ENCODE measurements at places on chromosomes 6 and 20.

DNA sequence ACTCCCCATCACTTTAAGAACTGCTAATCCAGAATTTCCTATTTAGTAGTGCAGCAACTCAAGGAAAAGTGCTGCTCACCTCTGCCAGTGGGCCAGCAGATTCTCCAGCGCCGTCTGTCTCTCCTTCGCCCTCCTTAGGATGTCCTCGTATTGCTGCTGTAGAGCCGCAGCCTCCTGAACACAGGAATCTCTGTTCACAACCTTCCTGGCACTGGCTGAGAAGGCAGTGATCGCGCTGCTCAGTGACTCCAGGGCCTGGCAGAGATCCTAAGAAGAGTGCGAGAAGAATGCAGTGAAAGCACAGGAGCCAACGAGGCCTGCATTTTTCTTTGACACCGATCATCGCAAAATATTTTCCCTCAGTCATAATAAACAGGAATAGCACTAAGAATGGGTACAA is 209.0 kb downstream of the SYNE1 start:
- DNase-seq, result no peak

- no peak for DNase-seq
These were observed 34.6 kb upstream of the CALHM6 start for GRCh38 chr6:116426551-116426950.

DNA sequence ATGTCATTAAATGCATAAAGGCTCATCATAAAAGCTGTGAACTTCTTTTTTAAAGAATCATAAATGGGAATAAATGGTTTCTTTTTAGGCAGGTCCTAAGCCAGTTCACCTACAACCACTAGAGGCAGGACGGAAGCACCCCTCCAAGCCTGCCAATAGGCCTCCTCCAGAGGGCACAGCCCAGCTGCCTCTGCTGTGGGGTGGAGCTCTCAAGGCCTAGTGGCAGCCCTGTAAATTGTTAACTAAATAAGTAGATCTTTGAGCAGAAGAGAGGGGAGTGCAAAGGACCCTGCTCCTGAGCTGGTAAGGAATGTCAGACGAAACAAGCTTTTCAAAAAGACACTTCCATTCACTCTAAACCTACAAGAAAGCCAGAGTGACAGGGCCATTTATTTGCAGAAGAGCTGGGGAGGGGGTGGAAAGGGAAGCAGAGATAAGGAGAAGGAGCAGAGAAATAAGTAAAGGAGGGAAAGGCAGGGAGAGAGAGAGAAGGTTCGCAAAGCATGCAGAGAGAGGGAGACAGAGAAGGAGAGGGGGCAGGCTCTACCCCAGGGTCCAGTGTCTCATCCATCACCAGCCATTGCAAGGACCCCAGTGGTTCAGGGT is 18.0 kb upstream of the MAFB start:
- DNase-seq, result peak; percentile 71

GRCh38 chr6:129719692-129720091 is 9.7 kb upstream of the ARHGAP18 start:
- no peak for DNase-seq

DNA sequence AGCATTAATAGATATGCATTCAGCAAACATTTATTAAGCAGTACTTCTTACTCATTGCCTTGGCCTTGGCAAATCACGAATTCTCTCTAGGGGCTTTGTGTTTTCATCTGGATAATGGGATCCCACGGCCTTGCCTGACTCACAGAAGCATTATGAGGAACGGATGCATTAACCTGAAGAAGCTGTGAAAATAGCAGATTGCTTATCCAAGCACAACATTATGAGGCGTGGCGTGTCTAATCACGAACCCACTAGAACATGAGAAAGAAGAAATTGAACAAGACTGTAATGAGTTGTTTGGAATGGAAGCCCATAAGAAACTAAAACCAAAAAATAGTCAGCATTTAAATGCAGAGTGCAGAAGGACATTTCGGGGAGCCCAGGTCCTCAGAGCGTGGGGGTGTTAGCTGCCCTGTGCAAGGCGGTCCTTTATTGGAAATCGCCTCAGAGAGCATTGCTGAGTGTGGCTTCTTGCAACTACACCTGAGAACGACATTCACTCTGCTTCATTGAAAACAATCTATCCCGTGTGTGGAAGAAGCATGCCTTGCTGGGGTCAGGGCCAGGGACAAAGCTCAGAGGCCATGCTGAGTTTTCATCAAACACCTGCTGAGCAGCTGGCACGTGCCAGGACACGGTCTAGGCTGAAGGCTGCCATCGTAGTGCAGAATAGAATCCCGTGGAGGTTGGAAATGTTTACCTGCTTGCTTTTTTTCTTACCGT is 179.9 kb downstream of the ZDHHC14 start:
- DNase-seq, result peak; percentile 23

GRCh38 chr20:62776692-62777527 is 19.4 kb upstream of the MRGBP start:
- DNase-seq, result peak; percentile 86

GRCh38 chr6:111565326-111566221 is 40.1 kb downstream of the TRAF3IP2 start:
- DNase-seq, result peak; percentile 86

DNA sequence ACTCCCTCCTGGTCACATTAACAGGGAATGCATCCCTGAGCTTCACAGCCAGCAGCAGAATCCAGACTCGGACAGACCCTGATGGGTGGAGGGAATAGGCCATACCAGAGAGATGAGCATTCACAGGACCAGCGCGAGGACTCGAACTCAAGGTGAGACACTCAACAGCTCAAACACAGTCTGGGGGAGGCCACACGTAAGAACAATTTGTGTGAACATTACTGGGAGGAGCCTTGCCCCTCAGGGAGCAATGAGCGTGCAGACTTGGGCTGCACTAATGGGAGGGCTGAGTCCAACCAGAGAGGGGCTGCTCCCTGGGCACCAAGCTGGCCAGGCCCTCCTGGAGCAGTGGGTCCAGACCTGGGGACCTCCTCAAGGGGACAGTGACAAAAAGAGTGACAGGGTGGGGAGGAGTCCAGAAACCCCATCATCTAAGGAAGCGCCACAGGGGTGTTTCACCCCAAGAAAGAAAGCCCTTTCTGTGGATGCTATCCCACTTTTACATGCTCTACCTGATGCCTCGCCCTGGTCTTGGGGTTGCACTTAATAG is 118.4 kb downstream of the MRPL14 start:
- no peak for DNase-seq

DNA sequence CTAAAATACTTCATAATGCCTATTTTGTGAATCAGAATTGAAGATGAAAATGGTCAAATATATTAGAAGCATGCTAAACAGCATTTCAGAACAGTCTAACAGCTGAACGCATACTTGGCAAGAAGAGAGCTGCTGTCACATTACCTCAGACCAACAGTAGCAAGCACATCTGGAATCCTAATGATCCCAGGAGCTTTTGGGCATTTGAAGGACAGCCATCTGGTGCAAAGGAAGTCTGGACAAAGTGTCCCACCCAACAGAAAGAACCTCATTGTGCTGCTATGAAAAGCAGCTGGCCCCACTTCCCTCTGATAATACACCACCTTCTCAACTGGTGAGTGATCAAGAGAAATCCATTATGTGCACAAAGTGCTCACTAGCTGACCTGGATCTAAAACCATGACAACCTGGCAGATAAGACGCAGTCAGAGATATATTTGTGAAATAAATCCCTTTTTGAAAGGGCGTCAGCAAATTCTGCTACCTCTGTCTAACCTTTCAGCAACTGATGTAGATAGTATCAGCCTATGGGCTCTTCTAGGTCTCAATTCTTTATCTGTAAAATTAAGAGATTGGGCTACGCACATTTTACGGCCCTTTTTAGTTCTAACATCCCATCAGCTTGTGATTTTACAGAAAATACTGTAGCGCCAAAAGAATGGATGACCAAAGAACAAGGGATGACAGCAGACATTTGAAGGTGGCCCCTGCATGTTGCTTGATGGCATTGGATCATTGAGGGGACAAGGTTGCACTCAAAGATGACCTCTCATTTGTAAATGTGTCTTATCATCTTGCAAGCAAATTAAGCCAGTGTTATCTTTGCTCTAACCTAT is 78.7 kb downstream of the SGK1 start:
- no peak for DNase-seq

- no peak for DNase-seq
These were observed 84.8 kb downstream of the ELOVL5 start for GRCh38 chr6:53263917-53264316.

DNA sequence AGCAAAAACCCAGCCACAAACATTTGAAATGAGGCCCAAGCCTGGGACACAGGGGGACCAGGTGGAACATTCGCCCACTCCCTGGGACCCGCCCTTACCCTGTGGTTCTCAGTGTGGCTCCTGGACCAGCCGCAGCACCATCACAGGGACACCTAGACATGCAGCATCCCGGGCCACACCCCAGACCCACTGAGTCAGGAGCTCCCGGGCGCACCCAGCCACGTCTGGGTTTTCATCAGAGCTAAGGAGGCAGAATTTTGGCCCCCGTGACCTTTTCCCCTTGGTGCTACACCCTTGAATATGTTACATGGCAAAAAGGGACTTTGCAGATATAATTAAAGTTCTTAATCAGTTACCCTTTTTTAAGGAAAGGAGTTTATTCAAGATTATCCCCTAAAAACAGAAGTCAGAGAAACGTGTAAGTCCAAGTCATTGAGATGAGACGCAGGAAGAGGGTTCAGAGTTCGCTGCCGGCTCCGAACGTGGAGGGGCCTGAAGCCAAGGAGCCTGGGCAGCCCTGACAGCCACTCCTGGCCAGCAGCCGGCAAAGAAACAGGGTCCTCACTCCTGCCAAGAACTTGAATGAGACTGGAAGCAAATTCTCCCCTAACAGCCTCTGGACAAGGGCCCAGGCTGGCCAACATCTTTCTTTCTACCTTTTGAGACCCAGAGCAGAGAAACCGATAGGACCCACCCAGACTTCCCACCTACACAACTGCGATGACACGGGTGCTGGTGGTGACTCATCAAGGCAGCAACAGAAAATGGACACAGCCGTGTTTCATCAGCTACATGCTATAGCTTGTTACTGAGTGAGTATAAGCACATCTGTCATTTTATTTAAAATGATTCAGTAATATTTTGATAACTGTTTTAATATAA is 25.3 kb downstream of the BFSP1 start:
- no peak for DNase-seq

DNA sequence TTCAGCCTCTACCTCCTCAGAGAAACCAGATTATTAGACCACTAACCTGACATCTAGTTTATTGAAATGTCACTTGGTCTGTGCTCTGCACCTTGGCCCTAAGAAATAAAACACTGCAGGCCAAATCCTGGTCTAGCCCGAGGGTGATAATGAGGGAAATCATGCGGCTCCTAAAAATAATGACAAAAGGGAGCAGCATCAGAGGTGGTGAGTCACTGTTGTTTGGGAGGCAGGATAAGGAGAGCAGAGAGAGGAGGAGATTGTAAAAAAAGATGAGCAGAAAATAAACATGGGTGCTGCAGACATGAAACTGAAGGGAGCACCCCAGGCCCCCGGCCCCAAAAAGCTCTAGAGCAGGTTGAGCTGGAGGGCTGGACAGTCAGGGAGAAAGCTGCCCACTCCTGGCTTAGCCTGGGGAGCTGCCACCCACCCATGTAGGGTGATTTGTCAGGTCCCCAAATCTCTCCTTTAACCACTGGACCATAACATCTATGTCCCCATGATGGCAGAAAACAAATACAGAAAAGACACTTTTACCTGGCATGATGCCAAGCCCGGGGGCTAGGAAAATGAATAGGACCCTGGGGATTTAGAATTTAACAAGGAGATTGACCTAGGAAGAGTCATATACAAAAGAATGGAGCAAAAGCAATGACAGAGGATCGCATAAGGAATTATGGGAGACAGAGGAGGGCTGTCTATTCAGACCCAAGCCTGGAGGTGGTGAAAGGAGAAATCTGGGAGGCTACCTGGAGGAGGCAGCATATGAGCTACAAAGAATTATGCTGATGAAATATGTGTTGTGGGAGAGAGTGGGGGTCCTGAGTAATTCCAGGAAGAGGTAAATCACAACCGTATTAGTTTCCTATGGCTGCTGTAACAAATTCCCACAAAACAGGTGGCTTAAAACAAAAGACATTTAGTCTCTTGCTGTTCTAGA is 103.7 kb downstream of the SNAP25 start:
- no peak for DNase-seq

GRCh38 chr6:47276377-47276776 is 33.3 kb downstream of the TNFRSF21 start:
- peak; percentile 12 for DNase-seq

GRCh38 chr6:167575158-167575696 is 250.3 kb downstream of the TTLL2 start:
- no peak for DNase-seq

GRCh38 chr6:35139924-35140638 is 1.1 kb downstream of the TCP11 start:
- DNase-seq, result peak; percentile 79

GRCh38 chr6:33959661-33960344 is 156.0 kb upstream of the MLN start:
- no peak for DNase-seq

GRCh38 chr6:109411034-109411433 is 28.8 kb upstream of the CD164 start:
- DNase-seq, result no peak

GRCh38 chr6:137766596-137767370 is 100.3 kb upstream of the TNFAIP3 start:
- no peak for DNase-seq

GRCh38 chr20:24616258-24617079 is 147.0 kb downstream of the SYNDIG1 start:
- DNase-seq, result no peak

DNA sequence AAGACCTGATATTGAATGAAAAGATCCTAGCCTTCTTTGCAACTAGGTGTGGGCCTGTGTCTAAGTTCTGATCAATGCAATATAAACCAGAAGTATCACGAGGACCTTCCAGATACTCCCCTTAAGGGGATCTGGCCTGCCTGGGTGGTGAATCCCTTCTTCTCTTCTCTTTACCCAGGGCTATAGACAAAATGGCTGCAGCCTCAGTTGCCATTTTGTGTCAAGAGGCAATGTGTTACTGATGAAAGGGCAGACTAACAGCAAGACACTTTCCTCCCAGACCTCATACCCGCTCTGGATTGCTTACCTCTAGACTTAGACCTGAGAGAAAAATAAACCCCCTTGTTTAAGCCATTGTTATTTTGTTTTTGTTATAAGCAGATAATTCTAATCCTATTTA is 84.5 kb upstream of the CHD6 start:
- DNase-seq, result no peak

- DNase-seq, result no peak
These were observed 10.2 kb upstream of the PRND start for GRCh38 chr20:4711511-4711910.

DNA sequence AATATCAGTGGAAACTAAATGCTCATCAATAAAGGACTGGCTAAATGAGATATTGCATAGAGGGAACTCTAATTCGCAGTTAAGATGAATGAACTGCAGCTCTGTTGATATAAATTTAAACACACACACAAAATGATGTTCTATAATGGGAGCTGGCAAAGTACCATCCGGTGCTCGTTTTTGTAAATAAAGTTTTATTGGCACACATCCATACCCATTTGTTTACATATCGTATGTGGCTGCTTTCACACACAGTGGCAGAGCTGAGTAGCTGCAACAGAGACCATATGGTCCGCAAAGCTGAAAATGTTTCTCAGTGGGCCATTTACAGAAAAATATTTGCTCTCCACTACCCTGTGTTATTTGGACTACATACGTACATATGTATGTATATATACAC is 120.7 kb downstream of the EDN3 start:
- no peak for DNase-seq

GRCh38 chr6:135071541-135071940 is 16.9 kb upstream of the HBS1L start:
- DNase-seq, result no peak
